ENCODE measurements at places on chromosomes 12 and 14.

- DNase-seq, result peak; percentile 50
Observed at GRCh38 chr12:8890313-8891085, 23.8 kb upstream of the PHC1 start.

DNA sequence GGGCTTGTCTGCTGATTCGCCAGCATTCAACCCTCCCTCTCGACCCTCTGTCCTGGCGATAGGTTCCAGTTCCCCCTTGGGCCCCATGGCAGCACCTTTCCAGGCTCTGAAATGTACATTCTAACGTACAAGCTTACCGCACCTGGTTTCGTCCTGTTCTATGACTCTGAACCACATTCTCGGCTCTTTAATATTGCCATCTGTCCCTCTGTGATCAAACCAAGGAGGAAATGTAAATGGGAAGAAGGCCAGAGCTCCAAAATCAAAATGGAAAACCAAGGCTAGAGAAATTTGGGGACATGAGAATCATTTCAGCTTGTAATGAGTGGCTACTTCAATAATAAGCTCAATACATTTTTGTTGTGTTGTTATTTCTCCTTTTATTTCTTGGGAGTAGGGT, 117.2 kb downstream of the TTC7B start:
- no peak for DNase-seq

GRCh38 chr14:70655110-70655826, 13.6 kb downstream of the TTC9 start:
- no peak for DNase-seq

DNA sequence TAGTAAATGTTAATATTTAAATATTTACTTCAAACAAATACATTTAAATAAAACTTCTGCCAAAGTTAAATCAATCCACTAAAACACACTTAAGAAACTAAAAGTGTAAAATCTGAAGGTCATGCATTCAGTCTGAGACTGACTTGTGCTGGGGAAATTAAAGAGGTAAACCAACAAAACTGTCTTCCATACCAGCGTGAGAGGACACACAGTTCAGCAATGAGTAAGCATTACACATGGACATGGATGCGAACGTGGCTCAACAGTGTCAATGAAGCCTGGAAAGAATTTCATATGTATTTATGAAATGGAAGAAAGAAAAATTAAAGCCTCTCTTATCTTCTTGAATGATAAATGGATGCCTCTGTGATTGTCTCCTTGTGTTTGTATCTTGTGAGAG, 1052.3 kb downstream of the AACS start:
- DNase-seq, result no peak

DNA sequence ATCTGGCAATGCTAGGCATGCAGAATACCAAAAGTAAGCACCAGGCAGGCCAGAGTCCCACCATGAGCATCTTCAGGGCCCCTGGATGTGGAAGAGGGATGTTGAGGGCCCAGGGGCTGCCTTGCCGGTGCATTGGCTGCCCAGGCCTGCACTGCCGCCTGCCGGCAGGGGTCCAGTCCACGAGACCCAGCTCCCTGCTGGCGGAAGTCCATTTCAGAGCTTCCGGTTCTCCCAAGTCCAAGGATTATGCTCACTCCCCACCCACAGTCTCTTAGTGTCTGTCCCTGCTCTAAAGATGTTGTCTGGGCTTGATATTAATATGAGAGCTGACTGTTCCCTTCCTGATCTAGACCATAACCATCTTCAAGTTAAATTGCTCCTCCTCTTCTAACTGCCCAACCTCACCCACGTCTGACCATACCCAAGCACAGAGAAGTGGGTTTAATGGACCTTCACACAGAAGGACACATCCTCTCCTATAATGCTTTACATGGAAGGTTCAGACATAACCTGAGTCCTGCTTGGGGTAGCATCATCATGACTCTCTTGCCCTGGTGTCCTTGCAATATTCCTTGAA, 117.4 kb downstream of the DAD1 start:
- peak; percentile 53 for DNase-seq

GRCh38 chr12:27094726-27095125, 12.3 kb upstream of the C12orf71 start:
- DNase-seq, result no peak

GRCh38 chr14:102906616-102907302, 15.7 kb upstream of the AMN start:
- DNase-seq, result no peak
